ENCODE measurements at places on chromosomes 2 and 18.

GRCh38 chr2:194054313-194054712 lies 1602.7 kb upstream of the SLC39A10 start:
- DNase-seq = no peak

DNA sequence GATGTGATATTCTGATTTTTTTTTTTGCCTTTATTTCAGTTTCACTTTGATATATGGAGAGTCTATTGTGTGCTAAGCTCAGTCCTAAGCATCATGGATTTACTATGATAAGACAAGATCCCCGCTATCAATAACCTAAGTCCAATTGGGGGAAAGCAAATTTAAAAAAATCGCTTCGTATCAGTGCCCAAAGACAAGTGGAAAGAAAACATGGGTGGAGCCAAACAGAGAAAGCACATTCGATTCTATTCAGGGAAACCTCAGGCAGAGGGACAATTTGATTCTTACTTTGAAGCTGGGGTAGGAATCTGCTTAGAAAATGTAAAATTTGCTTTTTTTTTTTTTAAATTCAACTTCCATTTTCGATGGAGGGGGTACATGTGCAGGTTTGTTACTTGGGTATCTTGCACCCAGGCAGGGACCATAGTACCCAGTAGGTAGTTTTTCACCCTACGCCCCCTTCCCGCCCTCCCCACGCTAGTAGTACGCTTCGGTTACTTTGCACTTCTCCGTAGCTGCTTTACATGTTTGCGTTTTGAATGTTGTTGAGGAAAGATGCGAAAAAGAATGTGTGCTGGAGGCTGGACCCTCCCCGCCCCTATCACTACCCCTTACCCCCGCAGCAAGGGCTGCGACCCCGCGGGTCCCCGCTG lies 12.4 kb downstream of the KIF5C start:
- DNase-seq = no peak

DNA sequence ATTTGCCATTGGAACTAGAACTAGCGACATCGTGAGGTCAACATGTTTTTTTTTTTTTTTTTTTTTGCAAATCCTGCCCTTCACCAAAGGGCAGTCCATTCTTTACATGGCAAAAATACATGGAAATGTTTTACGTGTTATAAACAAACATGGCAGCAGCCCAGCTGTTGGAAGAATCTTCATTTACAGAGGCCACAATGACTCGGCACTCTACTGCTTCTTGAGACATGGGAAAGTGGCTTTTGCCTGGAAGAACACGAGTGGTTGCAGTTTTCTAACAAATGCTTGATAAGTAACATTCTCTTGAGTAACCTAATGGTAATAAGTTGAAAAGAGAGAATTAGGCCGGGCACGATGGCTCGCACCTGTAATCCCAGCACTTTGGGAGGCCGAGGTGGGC lies 22.8 kb upstream of the POLR1B start:
- no peak for DNase-seq

DNA sequence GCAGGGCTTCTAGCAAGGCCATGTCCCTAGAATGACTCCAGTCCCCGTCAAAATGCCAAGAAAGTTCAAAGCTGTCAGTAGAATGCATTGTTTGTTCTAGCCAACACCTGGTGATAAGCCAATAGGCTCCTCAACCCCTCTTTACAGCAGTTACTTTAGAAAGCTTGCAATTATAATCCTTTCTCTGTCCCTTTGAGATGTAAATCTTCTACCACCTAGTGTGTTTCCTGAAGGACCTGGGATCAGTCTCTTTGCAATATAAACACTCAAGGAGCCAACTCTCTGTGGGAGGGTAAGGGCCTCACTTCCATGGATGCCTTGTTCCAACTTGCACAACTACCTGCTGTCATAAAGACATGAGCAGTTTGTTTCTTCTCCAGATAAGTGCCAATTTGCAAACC lies 301.8 kb downstream of the NBAS start:
- no peak for DNase-seq

- DNase-seq = no peak
These were observed 50.2 kb upstream of the LRP1B start for GRCh38 chr2:142180820-142181533.

- peak; percentile 65 for DNase-seq
These were observed 8.7 kb upstream of the AAK1 start for GRCh38 chr2:69652206-69652605.

GRCh38 chr2:155215037-155215707 lies 516.7 kb downstream of the KCNJ3 start:
- DNase-seq = no peak

- DNase-seq = no peak
These were observed 131.1 kb downstream of the LTBP1 start for GRCh38 chr2:33077844-33078243.

- no peak for DNase-seq
These were observed 67.1 kb downstream of the ZBTB7C start for GRCh38 chr18:48342125-48342524.

Data from AG20443 (cell line).